Fibroblast of upper back skin (primary cell): ENCODE measurements at places on chromosomes 12 and 14.
A peak's percentile ranks its signal among the peaks of the same experiment; 100 is the strongest.

GRCh38 chr12:108547686-108548085 lies 13.3 kb downstream of the SART3 start:
- no peak for DNase-seq

GRCh38 chr14:81157431-81157830 lies 63.3 kb downstream of the GTF2A1 start:
- DNase-seq, result peak; percentile 53

DNA sequence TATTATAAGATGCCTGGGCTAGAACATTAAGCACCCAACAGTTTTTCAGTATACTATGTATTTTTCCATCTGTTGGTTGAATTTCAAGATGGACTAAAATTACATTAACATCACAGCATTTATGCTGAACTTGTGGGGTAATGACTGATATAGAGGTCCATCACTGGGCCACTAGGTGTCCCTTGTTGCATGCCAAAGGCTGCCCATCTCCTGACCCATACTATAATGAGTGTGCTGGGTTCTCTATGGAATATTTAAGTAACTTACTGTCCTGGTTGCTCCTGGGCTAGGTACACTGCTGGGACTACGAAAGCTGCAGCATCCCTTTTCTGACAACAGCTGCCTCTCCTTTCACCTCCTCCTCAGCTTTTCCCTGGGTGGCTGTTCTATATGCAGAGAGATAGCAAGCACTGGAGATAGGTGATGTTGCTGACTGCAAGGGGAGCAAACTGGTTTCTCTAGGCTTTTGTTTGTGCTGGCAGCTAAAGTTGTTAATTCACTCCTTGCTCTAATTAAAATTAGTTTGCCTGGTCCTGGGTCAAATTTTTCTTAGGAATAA lies 138.6 kb upstream of the TRHDE start:
- peak; percentile 3 for DNase-seq

DNA sequence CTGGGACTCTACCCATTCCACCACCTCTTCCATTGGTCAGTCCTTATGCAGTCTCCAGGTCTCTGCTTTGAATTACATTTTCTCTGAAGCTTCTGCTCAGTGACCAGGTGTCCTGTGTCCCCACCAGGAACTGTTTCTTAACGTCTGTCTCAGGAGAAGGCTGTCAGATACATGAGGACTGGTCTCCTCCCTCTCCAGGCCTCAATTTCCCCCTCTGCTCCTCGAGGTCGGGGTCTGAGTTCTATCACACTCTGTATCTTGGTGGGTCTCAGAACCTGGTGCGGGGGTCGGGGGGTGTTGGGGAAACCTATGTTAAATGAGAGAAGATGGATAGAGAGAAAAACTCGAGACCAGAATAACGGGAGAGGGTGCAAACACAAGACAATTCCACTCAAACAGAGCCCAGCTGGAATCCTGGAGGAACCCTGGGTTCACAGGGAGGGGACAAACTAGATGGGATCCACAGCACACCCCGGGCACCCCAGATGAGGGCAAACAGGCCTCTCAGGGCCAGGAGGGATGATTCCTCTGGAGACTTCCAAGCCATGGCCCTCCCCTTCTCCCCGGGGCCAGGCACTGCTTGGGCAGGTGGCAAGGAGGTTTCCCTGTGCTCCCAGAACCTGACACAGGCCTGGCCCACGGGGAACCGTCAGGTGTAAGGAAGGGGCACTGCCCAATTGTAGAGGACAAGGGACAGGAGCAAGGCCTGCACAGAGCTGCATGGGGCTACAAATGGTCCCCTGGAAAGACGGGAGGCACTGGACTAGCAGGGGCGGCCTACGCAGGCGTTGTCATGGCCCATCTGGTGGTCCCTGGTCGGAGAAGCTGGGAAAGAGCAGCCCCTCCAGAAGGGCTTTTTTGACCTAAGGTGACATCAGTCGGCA lies 313.2 kb upstream of the DIO3 start:
- DNase-seq, result no peak

- DNase-seq, result peak; percentile 87
Measured at GRCh38 chr12:96811083-96811482, 96.0 kb upstream of the NEDD1 start.

DNA sequence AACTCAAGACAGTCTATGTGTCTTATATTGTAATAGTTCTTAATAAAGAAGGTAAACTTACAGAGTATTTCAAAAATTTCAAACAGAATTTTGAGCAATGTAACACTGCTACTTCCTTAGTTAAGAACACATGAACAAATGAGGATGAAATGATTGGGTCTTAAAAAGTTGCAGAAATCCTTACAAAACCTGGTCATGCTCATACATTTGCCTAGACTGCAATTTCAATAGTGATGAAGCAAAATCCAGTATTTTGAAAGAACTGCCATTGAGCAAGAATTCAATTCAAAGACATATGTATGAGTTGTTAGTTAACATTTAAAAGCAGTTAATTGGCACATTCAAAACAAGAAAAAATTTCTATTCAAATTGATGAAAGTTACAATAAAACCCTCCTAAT lies 17.8 kb upstream of the HIF1A start:
- DNase-seq, result no peak

- no peak for DNase-seq
Measured at GRCh38 chr12:11534064-11534463, 115.4 kb upstream of the ETV6 start.

DNA sequence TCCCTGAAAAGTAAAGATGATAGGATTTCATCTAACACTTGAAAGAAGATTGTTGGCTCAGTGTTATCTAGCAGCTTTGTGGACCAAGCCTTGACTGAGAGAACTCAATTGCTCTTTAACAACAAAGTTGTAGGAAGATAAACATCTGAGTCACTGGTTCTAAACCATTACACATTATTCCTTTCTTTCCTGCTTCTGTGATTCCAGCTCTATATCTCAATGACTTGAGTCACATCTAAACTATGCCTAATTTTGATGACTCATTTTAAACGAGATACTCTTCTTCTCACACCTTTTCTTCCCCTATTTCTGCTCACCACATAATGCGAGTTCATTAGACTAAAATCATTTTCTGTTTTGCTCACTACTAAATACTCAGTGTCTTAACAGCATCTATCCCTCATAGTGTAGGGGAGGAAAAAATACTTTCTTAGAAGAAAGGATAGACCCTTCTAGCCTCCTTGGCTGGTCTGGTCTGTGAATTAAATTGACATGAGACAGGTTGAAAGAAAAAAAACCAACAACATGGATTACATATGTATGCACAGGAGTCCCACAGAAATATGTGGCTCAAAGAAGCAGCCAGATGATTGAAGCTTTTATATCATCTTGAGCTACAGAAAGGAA lies 201.4 kb downstream of the C12orf50 start:
- peak; percentile 40 for DNase-seq

DNA sequence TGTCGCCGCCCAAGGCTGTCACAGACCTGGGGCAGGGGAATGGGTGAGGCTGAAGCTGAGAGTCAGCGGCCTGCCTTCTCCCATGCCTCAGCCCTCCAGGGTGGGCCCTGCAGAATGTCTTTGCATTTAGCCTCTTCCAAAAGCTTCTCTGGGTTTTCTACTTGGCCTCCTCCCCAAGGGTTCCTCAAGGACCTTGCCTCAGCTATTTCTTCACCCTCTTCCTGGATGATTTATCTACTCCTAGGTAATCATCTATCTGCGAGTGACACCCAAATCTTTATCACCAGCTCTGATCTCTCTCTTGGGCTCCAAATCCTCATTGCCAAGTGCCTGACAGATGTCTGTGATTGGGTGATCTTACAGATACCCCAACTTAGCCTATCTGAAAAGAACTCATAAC lies 4.7 kb upstream of the LPAR5 start:
- DNase-seq, result no peak

DNA sequence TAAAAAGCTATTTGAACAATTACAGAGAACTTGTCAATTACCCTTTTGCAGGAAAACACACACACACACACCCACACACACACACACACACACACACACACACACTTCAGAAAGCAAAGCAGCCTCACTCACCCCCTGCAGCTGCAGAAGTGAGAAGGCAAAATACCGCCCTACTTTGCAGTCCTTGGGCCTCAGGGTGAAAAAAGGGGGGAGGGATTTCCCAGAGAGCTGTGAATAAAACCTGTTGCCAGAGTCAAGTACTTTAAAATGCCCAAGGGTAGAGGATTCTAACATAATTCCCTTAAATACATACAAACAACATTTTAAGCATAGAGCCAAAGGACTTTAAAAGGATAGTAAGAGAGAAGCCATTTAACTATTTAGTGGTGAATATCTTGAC lies 285.9 kb downstream of the MDGA2 start:
- no peak for DNase-seq

DNA sequence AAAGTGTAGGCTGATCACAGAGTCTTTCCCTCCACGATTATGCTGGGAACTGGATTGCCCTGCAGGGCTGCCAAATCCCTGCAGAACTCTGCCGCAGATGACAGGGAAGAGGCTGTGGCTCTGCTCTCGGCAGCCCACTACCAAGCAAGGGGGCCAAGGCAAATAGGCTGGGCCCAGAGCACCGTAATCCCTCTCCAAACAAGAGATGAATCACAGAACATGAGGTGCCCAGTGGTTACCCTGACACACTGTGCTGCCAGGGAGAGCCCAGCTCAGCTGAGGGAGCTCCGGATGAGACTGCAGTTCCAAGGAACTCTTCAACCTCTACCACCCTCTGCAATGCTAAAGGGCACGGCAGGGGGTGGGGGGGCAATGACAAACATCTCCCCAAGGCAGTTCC lies 33.9 kb downstream of the STON2 start:
- DNase-seq, result no peak

GRCh38 chr12:18580291-18580690 lies 157.5 kb downstream of the PLCZ1 start:
- peak; percentile 31 for DNase-seq

- peak; percentile 55 for DNase-seq
Measured at GRCh38 chr14:71645656-71646055, 286.6 kb upstream of the RGS6 start.

DNA sequence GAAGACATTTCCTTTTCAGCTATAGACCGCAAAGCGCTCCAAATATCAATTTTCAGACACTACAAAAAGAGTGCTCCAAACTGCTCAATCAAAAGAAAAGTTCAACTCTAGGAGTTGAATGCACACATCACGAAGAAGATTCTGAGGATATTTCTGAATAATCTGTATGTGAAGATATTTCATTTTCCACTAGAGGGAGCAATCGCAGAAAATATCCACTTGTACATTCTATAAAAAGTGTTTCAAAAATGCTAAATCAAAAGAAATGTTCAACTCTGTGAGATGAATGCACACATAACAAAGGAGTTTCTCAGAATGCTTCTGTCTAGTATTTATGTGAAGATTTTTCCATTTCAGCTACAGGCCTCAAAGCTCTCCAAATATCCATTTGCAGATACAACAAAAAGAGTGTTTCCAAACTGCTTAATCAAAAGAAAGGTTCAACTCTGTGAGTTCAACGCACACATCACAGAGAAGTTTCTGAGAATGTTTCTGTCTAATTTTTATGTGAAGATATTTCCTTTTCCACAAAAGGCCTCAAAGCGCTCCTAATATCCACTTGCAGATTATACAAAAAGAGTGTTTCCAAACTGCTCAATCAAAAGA lies 643.8 kb upstream of the ALG10B start:
- no peak for DNase-seq

- no peak for DNase-seq
Measured at GRCh38 chr14:21990116-21990515, 316.5 kb upstream of the OR4E1 start.

DNA sequence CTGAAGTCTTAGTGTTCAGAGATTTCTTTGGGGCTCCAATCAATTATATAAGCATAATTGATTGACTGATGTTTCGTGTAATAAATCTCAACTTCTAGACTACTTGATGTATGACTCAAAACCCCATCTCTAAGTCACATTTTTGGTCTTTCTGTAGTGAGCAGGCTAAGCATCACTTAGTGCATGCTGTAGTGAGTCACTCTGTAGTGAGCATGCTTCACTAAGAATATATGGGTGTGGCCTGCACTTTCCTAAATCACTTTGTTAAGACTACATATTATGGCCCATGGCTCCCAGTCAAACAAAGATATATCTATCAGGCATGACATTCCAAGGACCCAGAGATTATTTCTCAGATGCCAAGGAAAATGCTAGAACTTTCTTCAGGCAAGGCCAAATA lies 909.4 kb upstream of the LRFN5 start:
- DNase-seq, result peak; percentile 61

DNA sequence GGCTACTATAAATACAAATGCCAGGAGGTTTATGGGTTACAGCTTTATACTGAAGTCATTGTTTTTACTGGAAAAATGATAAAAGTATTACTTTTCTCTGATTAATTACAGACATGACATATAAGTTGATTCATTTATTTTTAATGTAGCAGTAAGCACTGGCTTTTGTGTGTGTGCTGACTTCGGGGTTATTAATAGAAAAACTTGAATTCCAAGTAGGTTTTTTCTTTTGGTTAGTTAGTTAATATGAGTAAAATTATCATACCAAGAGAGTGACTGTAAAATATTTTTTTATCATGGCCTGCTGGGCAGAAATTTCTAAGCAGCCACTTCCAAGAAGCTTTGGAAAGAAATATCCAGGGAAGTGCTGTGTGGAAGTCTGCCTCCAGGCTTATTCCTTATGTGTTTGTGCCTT lies 56.4 kb downstream of the IFT81 start:
- peak; percentile 79 for DNase-seq

DNA sequence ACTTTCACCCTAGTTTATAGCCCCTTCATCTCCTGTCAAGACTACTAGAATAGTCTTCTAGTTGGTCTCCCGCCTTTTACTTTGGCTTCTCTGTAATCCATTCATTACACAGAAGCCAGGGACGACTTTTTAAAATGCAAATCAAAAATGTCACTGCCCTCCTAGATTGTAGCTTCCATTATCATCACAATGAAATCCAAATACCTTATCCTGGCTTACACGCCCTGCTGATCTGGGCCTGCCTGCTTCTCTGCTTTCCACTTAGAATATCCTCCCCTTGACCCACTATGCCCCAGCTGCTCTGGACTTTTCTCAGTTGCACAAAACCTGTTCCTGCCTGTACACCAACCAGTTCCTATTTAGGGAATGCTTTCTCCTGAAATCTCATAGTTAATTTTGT lies 4.5 kb upstream of the EEA1 start:
- DNase-seq, result no peak

- DNase-seq, result peak; percentile 88
Measured at GRCh38 chr14:86912709-86913108, 1080.3 kb downstream of the GALC start.

- no peak for DNase-seq
Measured at GRCh38 chr12:132018193-132018916, 68.6 kb downstream of the EP400 start.

DNA sequence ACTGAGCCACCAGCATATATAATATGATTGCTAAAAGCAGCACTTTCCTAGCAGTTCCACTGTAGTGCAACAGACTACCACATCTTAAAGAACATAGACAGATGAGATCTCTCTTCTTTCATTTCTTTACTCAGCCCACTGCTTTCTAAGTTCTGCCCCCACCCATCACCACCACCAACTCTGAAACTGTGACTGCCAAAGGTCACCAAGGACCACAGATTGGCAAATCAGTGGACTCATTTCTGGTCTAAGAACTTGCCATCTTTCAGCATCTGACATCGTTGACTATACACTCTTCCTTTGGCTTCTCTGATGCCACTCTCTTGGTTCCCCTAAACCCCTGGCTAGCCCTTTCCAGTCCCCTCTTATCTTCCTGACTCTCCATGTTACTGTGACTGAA lies 38.4 kb downstream of the IFNG start:
- no peak for DNase-seq

- no peak for DNase-seq
Measured at GRCh38 chr12:20778969-20779368, 31.5 kb upstream of the SLCO1B3 start.
